ENCODE measurements at places on chromosomes 5 and 9.
A peak's percentile ranks its signal among the peaks of the same experiment; 100 is the strongest.

- no peak for DNase-seq
These were observed 7.6 kb upstream of the FAM240B start for GRCh38 chr9:38727497-38728001.

DNA sequence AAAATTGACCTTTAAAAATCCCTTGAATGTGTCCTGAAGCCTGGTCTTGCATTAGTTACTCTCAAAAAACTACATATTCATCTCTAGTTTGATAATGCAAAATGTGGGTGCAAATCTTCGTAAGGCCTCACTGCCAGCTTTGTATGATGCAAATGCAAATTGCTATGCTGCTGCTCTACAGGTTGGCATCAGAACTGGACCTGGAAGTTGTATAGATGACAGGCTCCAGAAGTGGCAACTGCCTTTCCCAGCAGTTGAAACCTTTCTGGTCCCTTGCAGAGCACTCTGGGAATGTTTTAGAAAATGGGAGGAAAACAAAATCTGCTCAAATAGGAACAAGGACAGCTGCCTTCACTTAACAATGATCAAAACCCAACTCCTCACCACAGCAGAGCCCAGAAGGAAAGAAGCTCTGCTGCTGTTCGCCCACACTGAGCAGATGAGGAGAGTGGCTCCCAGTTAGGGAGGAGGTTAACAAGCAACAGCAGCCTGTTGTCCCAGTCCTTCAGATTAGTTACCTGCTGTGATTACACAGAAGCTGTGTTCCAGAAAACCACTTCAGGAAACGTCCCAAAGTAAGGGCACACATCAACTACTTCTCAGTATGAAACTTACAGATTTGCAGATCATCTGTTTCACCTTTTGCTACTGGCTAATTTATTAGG lies 93.5 kb downstream of the PLPP1 start:
- no peak for DNase-seq

DNA sequence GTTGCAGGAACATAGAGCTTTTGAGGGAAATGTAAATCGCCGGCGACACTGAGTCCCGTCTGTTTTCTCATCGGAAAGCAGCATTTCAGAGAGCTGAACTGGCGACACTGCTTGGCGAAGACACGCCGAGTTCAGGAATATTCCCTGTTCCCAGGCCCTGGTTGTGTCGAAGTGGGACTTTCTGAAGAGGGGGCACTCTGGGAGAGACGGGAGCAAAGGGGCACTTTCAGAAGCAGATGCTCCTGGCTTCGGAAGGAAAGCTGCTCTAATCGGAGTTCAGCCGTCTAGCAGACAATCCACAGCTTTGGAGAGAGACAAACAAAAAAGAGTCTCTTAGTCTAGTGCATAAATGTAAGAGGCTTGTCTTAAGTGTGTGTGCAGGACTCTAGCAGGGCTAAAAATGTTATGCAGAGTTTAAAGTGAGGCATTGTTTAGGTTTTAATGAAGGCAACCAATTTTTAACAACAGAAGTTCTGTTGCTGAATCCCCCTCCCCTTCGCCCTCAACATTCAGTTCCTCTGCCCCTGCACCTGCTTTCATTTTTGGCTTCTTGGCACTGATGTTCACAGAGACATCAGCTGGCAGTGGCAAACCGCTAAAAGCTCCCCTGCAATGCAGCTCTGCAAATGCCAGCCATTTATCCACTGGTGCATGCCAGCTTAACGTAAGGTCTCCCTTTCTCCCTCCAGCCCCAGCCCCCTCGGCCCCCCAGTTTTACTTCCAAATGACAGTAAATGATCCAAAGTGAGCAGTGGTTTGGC lies 289.5 kb upstream of the MPDZ start:
- DNase-seq: peak; percentile 15

GRCh38 chr5:133333326-133334150 lies 278.8 kb downstream of the FSTL4 start:
- no peak for DNase-seq

GRCh38 chr5:143142596-143143435 lies 260.7 kb downstream of the NR3C1 start:
- peak; percentile 67 for DNase-seq

DNA sequence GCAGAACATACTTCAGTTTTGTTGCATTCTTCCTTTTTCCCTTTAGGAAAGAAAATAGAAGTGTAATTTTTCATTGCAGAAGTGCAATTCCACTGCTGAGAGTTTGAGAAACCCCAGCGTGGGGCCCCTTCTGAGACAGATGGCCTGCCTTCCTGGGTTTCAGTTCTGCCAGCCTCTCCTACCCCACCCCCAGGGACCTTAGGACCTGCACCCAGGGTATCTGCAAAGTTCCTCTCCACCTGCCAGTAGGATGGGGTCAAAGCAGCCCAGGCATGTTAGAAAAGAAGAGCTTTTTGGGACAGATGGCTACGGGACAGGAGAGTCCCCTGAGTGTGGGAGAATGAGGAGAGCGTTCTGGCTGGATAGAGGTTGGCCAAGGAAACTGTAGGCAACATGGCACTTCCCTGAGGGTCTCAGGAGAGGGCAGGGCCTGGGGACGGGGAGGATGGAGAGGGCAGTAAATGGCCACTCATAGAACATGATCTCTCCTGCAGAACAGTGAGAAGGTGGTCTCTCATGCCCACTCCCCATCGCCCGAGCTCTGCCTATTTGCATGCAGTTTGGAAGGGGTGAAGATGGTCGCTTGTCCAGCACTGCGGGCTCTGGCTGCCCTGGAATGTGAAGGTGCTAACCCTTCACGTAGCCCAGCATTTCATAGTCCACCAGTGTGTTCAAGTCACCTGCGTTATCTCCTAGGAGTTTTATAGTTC lies at the start of gene TIFAB:
TIFAB (minus strand) TSS at position 31 of the 710 bp plus-strand sequence. CDS start 2,412 bp downstream, outside the sequence.
- DNase-seq: peak; percentile 50

DNA sequence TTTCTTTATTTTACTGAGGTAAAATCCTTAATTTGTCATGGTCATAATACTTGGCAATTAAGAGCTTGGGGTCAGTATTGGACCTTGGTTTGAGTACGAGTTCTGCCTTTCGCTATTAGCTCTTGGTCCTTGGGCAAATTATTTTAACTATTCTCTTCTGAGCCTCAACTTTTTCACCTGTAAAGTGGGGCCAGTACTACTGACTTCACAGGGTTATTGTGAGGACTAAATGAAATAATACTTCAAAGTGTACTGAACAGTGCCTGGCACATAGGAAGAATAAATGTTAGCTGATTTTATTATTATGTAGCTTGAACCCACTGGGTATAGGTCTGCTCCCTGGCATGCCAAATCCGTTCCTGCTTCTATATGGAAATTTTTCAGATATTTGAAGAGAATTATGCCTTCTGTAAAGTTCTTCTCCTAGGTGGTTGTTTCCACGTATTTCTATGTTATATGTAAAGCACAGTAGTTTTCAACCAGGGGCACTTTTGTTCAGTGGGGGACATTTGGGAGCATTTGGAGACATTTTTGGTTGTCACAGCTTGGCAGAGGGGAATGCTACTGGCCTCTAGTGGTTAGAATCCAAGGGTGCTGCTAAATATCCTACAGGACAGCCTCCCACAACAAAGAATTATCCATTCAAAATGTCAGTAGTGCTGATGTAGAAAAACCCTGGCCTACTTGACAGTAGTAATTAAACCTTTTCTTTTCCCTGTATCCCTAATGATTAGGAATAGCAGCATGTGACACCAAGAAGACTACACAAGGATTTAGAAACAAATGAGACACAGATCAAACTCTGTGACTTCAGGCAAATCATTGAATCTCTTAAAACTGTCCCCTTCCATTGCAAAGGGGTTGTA lies 4.5 kb downstream of the RCL1 start:
- DNase-seq: no peak

DNA sequence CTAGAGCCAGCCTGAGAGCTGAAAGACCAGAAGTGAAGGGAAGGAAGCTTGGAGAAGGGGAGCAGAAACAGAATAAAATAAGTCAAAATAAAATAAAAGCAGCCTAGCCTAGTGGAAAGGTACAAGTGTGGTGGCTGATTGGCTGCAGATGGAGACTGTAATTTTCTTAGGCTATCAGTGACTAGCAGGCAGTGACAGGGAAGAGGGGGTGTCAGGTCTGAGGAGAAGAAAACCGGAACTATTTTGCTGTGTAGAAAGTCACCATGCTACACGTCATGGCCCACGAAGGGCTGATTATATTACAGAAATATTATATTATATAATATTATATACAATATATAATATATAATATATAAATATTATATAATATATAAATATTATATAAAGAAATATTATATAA lies 98.1 kb upstream of the TAF11L2 start:
- no peak for DNase-seq

GRCh38 chr5:161030229-161030628 lies 178.2 kb upstream of the ATP10B start:
- DNase-seq: no peak

DNA sequence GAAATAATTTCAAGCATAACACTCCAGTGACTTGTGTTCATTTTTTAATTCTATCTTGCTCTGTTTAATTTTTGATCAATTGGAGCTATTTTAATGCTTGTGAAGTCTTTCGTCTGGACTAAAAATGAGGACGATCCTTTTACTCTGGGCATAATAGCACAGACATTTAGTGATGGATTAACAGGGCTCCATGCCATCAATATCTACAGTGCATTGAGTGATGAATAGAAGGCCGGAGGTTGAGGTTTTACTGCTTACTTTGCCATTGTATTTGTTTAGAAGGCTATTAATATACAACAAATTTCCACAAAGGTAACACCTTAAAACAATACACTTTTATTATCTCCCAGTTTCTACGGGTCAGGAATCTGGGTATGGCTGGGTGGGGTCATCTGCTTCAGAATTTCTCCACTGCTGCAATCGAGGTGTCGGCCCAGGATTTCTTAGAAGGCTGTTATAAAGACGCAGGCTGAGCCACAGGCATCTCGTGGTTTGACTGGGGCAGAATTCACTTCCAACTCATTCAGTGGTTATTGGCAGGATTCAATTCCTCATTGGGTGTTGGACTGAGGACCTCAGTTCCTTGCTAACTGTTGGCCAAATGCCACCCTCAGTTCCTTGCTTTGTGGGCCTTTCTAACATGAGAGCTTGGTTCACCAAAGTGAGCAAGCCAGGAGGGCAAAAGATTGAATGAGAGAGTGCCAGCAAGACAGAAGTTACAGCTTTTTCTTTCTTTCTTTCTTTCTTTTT lies 265.4 kb upstream of the VLDLR start:
- DNase-seq: no peak

DNA sequence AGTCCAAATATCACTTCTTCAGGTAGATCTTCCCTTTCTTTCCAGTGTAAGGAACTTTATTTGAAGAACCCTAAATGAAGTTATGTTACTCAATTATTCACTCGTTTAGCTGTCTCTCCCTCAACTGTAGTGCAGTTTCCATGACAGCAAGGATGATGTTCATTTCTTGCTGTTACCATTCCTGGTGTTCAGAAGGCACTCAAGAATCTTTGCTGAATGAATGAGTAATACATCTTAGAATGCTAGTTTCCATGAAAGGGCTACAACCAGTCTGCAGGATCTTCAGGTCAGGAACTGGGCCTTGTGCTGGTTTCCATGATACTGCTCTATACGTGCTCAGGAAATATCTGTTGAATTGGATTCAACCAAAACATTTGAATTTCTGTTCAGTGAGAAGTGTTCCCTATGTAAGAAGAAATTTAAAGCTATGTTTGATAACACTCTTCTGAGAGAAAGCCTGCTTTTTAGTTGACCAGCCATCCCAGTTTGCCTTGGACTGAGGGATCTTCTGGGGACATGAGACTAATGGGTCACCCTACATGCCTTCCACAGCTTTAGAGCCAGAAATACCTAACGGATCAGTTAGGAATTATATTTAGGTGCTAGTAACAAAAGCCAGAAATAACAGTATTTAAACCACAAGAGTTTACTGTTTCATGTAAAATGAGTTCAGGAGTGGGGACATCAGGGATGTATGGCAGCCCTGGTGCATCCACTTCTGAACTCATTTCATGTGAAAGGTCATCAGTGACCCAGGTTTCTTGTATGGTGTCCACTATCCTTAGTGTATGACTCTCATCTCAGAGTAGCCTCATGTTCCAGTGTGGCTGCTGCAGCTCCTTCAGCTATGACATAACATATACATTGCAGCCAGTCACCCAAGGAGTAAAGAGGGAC lies 500.1 kb upstream of the SGCD start:
- DNase-seq: no peak

GRCh38 chr9:136835162-136835931 lies 6.9 kb upstream of the AJM1 start:
- no peak for DNase-seq

GRCh38 chr9:81625969-81626368 lies 63.4 kb downstream of the TLE1 start:
- peak; percentile 40 for DNase-seq

- DNase-seq: no peak
These were observed 500.2 kb upstream of the DAP start for GRCh38 chr5:11261241-11261640.
